Activated gamma-delta T cell (primary cell): ENCODE measurements at places on chromosomes 4 and X.

DNA sequence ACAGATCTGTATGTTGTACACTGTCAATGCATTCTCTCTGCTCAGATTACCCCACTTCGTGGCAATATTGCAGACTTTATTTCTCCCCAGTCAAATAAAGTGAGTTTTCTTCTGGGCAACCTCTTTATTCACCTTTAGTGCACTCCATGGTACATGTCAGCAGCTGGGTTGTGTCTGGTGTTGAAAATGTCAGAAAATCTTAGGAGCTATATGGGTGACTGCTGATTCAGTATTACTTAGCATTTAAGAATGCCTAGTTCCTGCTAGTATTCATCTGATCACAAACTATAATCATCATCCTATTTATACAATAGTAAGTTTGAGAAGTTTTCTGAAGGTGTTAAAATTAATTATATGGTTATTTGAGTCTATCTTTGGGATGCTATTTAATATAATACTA, 112.5 kb downstream of the CFAP299 start:
- no peak for DNase-seq

DNA sequence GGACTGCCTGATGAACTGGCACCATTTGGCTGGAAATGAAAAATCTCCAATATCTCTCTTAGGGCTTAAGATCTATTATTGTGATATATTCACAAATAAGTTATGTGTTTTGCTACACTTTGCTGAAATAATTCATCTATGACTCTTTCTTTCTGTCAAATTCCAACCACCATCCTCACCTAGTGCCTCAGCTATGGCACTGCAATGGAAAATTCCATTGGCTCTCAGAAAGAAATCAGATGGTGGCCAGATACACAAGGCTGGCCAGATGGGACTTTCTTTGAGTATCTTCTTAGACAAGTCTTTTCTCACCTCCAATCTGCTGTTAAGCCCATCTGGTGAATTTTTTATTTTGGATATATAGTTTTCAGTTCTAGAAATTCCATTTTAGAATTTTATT, 28.0 kb downstream of the NAT8L start:
- no peak for DNase-seq

- DNase-seq, result no peak
Observed at GRCh38 chrX:630612-631496, at the start of gene SHOX. SHOX (plus strand) TSS chrX:630791; CDS start chrX:630898, 107 bp downstream.

DNA sequence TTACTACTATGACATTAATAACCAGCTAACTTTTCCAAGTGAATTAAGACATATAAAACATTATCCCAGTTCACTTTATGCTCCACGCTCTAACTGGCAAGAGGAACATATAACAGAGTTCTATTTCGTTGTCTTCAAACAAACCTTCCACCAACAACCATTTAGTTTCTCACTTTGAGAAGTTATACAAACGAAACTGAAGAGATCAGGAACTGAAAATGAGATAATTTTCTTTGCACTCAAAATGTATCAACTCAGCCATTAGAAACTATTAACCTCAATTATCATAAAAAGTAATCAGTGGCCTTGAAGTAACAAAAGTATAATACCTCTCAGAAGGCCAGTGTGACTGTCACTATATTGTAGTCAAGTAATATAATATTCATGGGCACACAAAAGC, 70.1 kb downstream of the CHM start:
- no peak for DNase-seq

DNA sequence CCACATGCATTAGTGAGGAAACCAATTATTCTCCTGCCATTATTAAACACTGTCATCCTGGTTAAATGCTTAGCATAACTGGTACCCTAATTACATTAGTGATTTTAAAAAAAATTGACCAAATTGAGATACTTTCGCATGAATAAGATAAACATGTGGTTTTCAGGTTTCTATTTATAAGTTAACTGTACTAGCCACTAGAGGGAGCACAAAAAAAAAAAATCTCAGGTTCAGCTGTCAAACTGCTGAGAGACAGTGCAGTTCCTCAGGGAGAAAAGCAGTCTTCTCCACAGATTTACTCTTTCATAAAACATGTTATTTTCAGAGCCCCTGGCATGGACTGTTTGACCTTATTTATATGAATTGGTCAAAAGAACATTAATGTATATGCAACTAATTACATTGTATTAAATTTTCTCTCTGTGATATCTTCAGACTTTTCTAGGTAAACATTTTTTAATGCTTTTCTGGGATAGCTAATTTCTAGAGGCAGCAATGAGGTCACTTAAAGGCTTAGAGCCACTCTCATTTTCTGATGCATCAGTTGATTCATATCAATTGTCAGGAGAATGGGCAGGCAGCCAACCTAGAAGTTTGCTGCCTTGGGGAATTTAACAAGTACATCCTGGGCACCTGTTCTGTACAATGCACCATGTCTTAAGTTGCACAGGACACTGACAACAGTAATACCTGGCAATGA, 167.5 kb downstream of the CDS1 start:
- DNase-seq, result no peak

GRCh38 chrX:74225111-74225510, 78.9 kb upstream of the ZCCHC13 start:
- DNase-seq, result no peak

- no peak for DNase-seq
Observed at GRCh38 chr4:187380181-187380581, 615.4 kb upstream of the ZFP42 start.

GRCh38 chr4:139282065-139282720, 2.2 kb upstream of the MGARP start:
- no peak for DNase-seq

GRCh38 chrX:65035446-65035770, 59.2 kb upstream of the ZC4H2 start:
- DNase-seq, result no peak

- DNase-seq, result no peak
Observed at GRCh38 chr4:164481306-164482091, 272.4 kb upstream of the SMIM31 start.

- no peak for DNase-seq
Observed at GRCh38 chr4:41512596-41512995, 25.4 kb upstream of the LIMCH1 start.

GRCh38 chrX:115251458-115252233, 17.8 kb upstream of the LRCH2 start:
- no peak for DNase-seq

DNA sequence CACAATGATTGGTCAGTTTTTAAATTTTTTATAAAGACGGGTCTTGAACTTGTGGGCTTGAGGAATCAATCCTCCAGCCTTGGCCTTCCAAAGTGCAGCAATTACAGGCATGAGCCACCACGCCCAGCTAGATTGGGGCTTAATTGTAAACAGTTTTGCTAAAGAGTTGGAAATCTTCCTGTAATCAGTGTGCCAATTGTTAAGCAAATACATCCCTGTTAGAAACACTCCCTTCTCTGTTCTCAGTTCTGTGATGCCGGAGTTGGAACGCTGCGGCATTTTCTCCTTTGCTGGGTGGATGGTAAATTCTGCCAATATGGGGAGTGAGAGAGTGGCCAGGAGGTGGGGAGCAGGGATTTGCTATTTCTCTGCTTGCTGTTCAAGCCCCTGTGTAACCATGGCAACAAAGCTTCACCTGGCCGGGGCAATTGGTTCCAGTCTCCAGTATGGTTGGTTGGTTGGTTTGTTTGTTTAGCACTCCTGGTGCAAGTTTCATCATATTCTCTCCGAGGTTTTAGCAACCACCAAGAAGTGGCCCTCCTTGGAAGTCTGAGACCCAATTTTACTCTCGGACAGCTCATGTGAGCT, 3.0 kb upstream of the SPATA4 start:
- no peak for DNase-seq

DNA sequence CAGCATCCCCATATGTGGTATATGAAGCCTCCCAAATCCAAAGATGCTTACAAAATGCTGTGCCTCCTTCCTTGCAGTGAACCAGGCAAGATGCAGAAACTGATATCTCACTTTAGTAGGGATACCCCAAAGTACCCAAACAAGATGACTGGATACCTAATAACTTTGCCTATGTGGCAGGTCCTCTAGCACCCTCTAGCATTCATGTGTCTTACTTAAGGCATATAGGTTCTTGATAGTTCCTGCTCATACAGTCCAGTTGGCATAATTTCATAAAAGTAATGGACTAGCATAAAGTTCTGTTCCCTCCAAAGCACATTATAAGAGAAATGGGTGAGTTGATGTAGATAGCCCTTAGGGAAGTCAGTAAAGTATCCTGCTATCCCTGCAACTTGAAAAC, 36.8 kb upstream of the SPP1 start:
- DNase-seq, result no peak

DNA sequence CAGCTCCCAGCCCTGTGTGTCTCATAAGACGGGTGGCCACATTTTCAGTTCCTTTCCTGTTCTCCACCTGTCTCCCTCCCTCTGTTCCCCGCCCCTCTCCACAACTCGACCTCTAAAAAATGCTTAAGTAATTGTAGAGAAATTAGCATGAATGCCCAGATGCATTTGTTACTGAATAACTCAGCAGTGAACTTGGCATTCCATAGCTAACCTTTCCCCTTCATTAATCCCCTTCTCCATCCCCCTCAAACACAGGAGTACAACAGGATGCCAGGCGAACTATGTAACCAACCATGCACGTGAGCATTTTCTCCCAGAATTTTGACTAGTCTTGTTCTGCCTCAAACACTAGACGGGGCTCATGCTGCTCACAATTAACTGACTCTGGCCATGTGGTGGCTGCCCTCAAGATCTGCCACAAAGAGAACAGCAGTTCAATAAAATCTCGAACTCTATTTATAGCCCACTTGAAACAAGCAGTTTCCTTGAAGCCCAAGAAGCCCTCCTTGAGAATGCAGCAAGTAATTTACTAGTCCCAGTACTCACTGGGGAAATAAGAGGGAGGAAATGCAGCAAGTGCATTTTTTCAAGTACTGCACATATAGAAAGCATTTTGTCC, 351.2 kb downstream of the ARHGAP24 start:
- no peak for DNase-seq

DNA sequence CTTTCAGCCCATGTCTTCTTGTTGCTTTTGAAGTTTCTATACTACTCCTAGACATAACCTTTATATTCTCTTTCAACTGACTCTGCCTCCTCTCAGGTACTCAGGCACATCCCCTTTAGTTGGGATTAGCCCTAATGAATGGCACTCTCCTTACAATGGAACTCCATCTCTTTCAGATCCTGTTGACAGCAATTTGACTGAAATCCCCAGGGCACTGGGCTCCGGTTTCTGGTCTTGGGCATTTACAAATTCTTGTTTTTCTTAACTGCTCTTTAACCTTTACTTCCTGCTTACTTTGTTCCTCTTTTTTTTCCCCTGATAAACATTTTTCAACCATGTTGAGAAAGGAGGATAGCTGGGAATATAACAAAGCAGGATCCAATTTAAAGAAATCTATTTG, 68.9 kb downstream of the ENOX2 start:
- DNase-seq, result no peak

DNA sequence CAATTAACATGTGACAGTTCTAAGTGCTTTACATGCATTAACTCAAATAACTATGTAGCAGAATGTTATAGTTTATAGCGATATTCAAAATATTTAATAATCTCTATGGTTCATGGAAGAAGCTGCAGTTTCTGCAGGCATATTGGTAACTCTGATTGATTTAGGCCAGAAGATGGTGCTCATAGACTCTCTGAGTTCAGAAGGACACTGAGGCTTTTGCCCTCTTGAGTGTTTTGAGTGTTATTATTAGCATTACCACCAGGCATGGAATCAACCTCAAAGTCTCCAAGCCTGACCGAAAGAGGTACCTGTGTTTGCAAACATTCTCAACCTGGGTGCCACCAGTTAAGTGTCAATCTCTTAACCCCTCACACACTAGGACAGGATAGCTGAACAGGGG, 792.3 kb upstream of the PCDH7 start:
- DNase-seq, result no peak

- no peak for DNase-seq
Observed at GRCh38 chr4:40427128-40427527, 92.0 kb downstream of the CHRNA9 start.

GRCh38 chr4:98620087-98620784, 38.2 kb downstream of the TSPAN5 start:
- no peak for DNase-seq

DNA sequence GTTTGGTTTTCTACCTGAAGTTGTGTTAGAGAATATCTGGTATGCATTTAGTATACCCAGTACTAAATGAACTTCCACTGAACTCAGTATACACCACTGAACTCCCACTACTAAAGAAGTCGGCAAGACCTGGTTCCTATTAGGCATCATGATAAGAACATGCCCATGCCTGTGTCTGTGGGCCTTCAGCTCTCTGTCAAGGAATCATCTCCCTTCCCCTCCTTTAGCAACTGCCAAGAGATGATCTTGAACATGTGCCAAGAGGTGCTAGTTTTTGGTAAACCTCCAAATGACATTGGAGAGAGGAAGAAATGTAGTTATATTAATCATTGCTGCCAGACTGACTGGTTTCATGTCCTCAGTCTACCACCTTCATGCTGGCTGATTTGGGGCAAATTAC, 113.2 kb downstream of the ATP10D start:
- no peak for DNase-seq

- DNase-seq, result no peak
Observed at GRCh38 chr4:996997-997374, 3.8 kb upstream of the SLC26A1 start.

DNA sequence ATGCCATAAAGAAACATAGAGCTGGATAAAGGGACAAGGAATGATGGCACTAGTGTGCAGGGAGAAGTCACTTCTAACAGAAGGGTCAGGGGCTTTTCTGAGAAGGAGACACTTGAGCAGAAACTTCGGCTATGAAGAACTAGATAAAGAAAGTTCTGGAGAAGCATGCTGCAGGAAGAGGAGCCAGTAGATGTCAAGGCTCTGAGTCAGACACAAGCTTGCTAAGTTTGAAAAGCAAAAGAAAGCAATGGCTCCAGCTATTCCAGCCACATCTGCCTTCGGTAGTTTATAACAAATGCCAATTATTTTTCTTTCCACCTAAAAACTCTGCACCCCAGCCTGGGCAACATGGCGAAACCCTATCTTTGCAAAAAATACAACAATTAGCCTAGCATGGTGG, 7.5 kb downstream of the NUDT6 start:
- DNase-seq, result no peak

- DNase-seq, result no peak
Observed at GRCh38 chrX:25858273-25858880, 279.8 kb upstream of the MAGEB18 start.

- DNase-seq, result no peak
Observed at GRCh38 chr4:47120783-47121182, 89.4 kb downstream of the GABRB1 start.

DNA sequence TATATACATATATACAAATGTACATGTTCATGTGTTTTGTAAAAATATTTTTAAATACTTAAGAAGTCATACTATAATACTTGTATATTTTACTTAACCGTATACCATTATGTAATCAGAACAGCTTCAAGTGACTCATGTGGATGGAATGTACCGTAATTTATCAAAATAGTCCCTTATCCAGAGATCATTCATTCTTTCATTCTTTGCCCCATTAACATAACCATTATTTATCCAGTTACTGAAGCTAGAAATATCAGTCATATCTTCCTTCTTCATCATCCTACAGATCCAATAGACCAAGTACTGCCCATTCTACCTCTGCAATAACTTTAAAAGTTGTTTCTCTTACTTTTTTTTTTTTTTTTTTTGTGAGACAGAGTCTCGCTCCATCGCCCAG, 164.2 kb downstream of the MAB21L2 start:
- DNase-seq, result no peak

- DNase-seq, result no peak
Observed at GRCh38 chr4:26005764-26006163, 91.7 kb downstream of the SMIM20 start.

GRCh38 chrX:12241026-12241425, 102.8 kb downstream of the FRMPD4 start:
- no peak for DNase-seq

GRCh38 chrX:2767631-2768455, 16.0 kb downstream of the XG start:
- no peak for DNase-seq
